ENCODE measurements at places on chromosomes 1 and 21.

DNA sequence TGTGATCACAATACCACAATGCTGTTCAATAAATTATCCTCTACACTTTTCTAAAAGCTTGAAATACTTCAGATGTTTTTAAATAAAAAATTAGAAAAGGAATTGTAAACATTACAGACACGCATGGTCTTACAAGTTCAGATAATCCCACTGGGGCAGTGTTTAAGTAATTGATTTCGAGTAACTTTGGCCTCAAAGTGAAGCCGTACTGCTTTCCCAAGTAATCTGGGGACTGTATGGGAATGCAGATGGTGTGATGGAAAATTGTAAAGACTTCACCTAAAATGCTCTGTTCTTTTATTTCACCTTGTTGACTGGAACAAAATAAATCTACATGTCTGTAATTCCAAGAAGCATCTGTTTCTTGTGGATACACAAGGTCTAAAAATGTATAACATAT lies 401.7 kb upstream of the LYPLAL1 start:
- DNase-seq: no peak

GRCh38 chr1:90434460-90434859 lies 282.6 kb downstream of the BARHL2 start:
- no peak for DNase-seq

DNA sequence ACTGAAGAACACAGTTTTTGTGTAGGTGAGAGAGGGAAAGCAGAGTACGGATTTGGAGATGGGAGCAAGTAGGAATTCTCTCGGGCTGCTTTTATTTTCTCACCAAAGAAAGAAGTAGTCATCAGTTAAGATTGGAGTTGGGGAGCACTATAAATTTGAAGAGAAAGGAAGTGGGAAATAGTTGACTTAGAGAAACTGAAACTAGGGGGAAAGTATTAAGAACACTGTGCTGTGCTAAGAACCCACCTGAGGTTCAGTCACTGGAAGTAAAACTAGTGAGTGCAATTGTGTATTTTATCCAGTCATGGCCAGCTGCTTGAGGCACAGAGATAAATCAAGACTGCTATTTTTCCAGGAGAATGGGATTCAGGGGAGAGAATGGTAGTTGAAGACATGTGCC lies 37.4 kb downstream of the CLCC1 start:
- no peak for DNase-seq

DNA sequence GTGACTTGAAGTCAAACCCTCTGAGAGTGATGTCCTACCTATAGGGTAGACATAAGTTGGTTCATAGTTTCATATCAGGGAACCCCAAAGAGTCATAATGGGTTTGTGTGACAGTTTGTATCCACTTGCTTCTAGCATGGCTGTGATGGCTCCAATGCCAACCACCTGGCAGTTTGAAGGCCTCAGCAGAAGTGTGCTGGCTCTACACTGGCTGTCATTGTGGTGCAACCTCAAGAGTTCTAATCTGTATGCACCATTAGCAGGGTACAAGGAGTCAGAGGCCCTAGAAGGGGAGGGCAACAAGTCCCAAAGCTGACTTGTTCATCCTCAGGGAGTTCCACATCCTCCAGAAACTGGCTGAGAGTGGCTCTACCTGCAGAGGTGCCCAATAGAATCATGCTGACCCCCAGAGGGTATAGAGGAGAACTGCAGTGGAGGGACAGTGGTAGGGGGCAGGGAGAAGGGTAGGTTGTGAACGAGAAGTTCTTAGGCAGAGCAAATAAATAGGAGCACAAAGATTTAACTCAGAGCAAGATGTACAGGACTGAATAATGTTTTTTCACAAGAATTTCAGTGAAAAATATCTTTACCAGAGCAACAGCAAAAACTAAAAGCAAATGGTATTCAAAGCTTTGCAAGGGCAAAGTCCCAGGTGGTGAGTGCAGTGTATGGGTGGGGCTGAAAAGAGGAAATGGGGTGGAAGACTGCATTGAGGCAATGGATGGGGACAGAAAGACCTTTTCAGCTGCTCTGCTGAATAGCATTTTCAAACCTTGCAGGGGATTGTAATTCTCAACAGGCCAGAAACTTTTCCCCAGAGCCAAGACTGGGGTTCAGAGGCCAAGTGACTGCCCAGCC lies 3.2 kb downstream of the FCRL2 start:
- DNase-seq: no peak

DNA sequence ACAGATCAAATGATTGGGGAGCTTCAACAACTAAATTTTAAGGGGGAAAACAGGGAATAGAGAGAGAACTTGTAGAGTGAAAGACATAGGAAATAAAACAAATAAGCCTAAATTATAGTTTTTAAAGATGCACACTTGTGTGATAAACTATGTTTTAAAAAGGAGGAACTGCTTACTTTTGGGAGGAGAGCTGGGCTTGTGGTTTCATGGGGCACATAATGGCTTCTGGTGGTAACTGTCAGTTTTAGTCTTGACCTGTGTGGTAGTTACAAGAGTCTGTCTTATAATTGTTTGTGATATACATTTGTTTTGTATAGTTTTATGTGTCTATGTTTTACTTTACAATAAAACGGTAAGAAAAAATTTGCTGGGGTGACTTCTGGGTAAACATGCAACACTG lies 165.3 kb downstream of the COL24A1 start:
- DNase-seq: no peak

- DNase-seq: no peak
These were observed 32.2 kb downstream of the HSPG2 start for GRCh38 chr1:21904704-21905520.

DNA sequence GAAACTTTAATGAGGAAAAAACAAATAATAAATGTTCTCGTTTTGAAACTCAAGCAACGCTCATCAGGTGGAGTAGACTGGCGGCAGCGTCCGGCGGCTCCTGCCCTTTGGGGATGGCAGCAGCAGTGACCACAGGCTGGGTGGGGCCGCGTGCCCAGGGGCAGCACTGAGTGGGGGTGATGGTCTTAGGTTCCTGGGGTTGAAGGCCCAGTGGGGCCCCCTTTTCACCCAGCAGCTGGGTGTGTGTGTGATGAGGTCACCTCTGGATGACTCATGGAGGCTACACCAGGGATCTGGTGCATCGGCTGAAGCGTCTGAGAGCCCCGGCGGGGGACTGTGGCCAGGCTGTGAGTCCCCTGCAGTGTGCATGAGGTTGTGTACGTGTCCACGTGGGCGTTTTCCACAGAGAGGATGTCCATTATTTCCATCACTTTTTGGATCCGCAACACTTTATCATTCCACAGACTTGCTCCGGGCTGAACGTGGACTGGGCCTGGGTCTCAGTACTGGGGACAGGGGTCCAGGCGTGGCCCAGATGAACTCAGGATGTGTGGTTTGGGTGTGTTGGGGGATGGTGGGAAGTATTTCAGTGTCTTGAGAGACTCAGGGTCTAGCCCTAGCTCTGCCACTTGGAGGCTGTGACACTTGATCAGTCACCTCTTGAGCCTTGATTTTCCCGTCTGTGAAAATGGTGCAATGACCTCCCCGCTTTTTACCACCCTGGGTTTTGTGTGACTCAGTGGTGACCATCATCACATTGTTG lies 25.6 kb downstream of the LDLRAP1 start:
- DNase-seq: no peak

DNA sequence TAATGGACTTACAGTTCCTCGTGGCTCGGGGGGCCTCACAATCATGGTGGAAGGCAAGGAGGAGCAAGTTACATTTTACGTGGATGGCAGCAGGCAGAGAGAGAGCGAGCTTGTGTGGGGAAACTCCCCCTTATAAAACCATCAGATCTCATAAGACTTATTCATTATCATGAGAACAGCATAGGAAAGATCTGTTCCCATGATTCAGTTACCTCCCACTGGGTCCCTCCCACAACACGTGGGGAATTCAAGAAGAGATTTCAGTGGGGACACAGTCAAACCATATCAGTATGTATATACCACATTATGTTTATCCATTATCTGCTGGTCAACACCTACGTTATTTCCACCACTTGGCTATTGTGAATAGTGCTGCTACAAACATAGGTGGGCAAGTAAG lies 352.3 kb upstream of the B3GALT2 start:
- DNase-seq: no peak

DNA sequence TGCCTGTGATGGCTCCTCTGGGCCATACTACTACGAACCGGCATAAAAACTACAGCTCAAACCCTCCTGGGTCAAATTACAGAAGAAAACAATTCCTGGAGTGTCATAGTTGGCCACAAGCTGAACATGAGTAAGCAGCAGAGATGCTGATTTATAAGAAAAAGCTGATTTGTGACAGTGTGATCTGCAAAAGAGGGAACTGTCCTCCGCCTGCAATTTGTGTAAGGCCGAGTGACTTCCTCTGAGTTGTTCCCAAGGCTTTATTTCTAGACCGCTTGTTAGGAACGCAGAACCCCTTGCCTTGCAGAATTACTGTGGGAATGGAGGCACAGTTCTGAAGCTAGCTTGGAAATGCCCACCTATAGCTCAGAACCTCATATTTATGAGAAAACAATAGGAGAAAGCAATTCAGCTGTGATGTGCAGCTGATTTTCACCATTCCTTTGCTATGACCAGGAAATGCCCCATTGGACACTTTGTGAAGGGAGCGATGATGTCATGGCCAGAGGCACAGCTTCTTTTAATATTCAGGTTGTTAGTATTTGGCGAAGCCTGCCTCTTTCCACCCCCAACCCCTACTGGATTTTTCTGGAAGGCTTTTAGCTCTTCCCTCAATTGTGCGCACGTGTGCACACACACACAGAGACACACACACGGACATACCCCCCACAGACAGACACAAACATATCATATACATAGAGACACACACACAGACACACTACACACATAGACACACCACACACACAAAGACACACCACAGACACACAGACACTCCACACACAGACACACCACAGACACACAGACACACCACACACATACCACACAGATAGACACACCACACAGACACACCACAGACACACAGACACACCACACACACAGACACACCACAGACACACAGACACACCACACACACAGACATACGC lies 47.6 kb downstream of the IER5 start:
- no peak for DNase-seq

- no peak for DNase-seq
These were observed 7.0 kb upstream of the PSEN2 start for GRCh38 chr1:226863446-226863845.

GRCh38 chr1:81126989-81127581 lies 673.6 kb upstream of the ADGRL2 start:
- DNase-seq: no peak

DNA sequence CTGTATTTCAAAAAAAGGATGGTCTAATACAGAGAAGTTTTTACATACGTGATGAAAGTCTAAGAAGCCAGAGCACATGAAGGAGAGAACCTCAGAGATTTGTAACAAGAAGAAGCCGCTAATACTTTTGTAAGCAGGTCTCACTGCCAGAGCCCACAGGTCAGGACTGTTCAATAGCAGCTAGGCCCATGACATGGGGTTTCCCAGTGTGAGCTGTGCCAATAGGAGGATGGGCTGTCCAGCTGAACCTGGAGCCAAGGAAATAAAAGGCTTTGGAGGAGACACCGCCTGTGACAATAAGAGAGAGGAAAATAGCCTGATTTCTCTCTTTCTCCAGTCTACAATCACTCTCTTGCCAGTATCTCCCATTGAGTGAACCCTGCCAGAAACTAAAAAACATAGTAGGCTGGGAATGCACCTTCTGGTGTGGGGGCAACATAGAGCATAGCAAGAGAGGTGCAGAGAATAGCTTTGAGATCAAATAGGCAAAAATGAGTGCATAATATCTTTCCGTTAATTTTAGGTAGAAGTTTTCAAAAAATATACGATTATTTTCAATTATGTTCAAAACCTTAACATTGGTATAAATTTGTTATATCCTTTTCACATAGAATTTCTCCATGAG lies 360.3 kb downstream of the NEGR1 start:
- DNase-seq: no peak

GRCh38 chr1:36876990-36877389 lies 157.3 kb downstream of the GRIK3 start:
- no peak for DNase-seq

DNA sequence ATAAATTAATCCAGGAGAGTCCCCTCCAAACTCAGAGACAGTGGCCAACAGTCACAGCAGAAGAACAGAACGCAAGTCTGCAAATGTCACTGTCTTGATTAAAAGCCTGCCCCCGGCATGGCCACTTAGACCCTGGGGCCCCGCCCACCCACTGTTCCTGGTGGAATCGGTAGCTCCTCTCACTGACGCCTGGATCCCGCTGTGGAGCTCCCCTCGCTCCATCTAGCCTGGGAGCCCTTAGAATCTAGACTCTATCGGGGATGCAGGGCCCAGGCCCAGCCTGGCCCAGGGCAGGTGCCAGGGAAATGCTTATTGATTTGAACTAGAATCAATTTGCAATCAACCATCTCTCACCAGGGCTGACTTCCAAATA lies 21.4 kb upstream of the PLEKHG5 start:
- no peak for DNase-seq

GRCh38 chr1:209720326-209720725 lies 15.7 kb downstream of the HSD11B1 start:
- no peak for DNase-seq

GRCh38 chr1:207910591-207911354 lies at the start of gene CD34:
Gene CD34 (minus strand): TSS chr1:207911125. CDS start chr1:207911080, 45 bp downstream.
- DNase-seq: peak; percentile 38

DNA sequence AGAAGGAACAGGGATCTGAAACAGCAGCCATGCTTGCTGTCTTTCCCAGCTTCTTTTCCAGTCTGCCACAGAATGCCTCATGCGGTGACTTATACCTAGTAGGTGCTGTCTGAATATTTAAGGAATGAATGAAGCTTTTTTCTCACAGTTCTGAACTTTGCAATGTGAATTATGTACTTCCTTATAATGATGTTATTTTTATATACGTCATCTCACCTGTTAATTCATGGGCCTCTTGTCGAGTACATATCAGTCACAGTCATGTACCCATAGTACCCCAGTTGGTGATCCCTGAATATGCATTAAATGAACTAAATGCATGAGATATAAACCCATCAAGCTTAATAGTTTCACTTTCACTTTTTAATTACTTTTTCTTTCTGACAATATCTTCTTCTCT lies 132.7 kb downstream of the NTNG1 start:
- DNase-seq: no peak

DNA sequence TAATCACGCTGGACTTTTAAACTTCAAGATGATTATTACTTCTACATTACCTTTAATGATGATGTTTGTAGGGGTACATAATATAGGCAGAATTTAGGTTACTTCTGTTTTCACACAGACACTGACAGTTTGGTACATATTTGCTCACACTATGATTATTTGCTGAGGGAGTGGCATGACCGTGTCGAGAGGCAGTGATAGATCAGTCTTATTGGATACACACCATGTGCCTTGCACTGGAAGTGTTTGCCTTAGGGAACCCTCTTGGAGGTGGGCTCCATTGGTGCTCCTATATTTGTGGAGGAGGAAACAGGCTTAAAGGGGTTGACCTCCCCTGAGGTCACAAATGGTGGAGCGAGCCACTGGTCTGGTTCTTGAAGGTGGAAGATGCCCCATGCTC lies 132.1 kb downstream of the PRDM2 start:
- no peak for DNase-seq

Measured in DMS79 (cell line).